Activated CD4-positive, alpha-beta T cell treated with anti-CD3 and anti-CD28 coated beads, Interleukin-2, amount 50 U/mL, for 4 hours (primary cell): ENCODE measurements at places on chromosomes 4 and X.

DNA sequence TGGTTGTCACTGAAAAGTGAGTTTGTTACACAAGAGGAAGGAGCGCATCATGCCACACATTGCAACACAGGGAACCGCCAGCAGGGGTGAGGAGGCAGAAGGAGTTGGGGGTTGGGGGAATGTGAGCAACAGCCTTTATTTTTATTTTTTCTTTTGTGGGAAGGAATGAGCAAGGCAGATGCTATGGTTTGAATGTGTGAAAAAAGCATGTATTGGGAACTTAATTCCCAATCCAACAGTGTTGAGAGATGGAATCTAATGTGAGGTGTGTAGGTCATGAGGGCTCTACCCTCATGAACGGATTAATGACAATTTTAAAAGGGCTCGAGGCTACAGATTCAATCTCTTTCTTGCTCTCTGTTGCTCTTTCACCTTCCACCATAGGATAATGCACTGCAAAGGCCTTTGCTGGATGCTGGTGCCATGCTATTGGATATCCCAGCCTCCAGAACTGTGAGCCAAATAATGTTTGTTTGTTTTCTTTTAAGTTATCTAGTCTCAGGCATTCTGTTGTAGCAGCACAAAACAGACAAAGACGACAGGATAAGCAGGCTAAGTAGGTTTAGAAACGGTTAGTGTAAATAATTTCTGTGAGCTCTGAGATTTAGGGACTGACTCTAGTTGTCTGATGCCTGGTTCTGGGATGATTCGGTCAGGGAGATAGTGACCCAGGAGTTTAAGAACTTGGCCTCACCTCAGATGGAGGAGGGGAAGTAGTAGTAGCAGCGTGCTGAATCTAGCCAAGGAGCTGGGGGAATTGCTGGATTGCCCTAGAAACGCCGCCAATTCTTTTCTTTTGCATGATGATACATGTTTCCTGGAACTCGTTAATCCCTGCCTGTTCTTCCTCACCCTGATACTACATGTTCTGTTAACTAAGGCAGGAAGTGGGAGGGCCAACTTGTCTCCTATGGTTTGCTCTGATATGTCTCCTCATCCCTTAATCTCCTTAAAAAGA, 156.6 kb upstream of the CTSO start:
- DNase-seq = no peak

DNA sequence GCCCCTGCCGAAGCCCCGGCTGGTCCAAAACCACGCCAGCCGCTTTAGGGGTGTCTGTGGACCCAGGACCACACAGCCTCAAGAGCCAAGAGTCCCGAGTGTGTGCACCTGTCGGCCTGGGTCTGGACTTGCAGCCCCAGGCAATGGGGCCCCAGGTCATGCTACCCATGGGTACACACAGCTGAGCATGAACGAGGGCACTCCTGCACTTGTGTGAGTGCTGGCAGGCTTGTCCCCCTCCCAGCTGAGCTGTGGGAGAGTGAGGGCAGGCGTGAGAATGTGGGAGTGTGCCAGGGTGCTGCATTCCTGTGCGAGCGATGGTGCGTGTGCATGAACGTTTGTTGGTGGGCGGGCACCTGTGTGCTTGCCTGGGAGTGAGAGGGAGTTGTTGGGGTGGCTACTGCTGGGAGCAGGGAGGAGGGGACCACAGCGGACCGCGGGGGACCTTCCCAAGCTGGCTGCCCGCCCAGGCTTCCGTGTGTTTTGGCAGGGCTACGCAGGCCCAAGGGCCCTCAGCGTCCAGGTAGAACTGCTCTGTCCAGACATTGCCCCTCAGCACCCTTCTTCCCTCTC, 30.8 kb downstream of the BLOC1S4 start:
- DNase-seq = no peak

GRCh38 chr4:143399113-143399949, 62.7 kb downstream of the GAB1 start:
- no peak for DNase-seq

- no peak for DNase-seq
Observed at GRCh38 chrX:133290076-133290475, 71.9 kb upstream of the TFDP3 start.

DNA sequence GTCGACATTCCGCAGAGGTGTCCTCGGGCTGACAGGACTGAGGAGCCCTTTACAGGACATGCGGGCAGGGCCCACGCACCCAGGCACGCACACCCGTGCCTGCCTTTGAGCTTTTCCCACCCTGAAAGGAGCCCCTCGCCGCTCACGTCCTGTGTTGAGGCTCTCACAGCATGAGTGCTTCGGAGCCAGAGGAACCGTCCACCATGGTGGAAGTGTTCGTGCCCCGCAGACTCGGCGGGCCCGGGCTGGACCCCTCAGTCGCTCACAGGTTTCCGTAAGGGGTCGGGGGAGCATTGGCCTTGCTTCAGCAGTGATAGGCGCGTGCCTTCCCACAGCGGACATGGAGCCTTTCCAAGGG, 36.9 kb downstream of the PIGG start:
- DNase-seq = no peak

- no peak for DNase-seq
Observed at GRCh38 chrX:47802589-47802988, 34.1 kb upstream of the ZNF81 start.

- no peak for DNase-seq
Observed at GRCh38 chrX:1493877-1494510, 41.3 kb upstream of the ASMTL start.

- no peak for DNase-seq
Observed at GRCh38 chr4:15043226-15043625, 40.9 kb downstream of the CPEB2 start.

GRCh38 chr4:3372264-3372932, 69.4 kb upstream of the HGFAC start:
- DNase-seq = no peak

DNA sequence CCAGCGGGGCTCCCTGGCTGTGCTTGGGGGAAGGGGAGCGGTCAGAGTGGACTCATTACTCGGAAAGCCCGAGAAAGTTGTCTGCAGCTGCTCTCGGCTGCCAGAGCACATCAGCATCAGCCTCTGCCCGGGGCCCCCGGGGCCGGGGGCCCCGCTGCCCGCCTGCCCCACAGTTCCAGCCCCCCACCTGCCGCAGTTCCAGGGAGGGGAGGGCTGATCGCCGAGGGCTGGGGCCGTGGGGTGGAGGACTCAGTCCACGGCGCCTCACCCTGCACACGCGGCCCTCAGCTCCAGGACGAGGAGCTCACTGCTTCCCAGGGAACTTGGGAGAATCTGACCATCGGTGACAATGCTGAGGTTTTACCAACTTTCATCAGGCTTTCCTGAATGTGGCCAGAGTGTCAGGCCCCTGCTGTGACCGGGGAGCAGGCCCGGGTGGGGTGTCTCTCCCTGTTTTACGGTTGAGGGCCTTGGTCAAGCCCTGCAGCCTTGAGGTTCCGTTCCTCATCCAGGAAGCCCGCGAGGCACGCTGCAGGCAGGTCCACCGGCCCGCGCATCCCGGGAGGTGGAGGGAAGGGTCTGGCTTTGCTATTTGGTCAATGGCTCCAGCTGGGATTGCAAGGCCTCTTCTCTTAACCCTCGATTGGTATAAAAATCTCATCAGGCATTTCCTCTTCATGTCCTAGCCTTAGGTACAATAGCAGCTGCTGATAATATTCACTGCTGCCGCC, 57.2 kb downstream of the CPZ start:
- no peak for DNase-seq

DNA sequence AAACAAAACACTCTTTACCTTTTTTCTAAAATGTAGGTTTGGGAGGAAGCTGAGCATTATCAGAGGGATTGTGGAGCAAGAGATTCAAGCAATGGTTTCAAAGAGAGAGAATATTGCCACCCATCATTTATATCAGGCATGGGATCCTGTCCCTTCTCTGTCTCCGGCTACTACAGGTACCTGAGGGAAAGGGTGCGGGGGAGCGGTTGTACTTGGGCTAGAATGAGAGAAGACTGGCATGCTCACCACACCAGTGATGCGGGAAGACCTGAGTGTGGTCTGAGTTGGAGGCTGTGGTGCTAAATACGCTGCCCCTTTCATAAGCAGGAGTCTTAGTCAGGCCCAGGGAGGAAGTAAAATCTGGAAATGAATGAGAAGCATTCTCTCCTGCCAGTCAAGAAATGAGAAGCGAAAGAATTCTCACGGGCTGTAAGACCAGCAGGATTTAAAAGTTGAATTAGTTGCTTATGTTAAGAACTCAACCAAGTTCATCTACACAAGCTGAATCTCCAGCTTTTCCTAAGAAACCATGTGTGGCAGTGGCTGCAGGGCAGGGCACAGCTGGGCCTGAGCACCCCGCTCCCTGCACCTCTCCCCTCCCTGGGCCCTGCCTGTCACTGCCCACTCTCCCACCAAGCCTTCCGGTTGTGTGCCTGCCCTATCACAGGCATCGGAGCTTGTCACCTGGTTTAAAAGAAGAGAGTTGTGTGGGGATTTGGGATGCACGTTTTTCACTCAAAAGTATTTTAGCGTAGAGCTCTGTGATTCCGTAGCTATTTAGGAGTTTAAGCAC, 24.8 kb upstream of the MSANTD1 start:
- DNase-seq = no peak

DNA sequence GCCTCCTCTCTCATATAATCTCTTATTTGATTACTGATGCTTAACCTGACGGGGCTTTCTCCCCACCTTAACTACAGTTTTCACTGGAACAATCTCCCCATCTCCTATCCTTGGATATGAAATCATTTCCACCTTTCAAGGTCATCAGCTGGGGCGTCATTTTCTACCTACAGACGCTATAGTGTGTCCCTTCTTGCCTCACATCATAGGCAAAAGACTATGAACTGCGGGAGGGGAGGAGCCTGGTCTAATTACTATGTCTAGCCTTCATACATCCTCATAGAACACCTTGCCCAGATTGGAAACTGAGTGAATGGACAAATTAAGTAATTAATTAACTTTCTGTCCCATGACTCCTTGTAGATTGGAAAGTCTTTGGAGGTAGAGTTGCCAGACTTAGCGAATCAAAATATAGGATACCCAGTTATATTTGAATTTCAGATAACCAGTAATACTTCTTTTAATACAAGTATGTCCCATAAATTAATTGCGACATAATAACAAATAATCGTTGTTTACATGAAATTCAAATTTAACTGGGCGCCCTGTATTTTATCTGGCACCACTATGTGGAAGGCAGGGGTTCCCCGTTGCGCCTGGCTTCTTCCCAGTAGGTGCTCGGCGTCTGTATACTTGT, 752 bp upstream of the ATP6AP2 start:
- no peak for DNase-seq

- DNase-seq = no peak
Observed at GRCh38 chr4:89674876-89675459, 162.0 kb downstream of the SNCA start.

DNA sequence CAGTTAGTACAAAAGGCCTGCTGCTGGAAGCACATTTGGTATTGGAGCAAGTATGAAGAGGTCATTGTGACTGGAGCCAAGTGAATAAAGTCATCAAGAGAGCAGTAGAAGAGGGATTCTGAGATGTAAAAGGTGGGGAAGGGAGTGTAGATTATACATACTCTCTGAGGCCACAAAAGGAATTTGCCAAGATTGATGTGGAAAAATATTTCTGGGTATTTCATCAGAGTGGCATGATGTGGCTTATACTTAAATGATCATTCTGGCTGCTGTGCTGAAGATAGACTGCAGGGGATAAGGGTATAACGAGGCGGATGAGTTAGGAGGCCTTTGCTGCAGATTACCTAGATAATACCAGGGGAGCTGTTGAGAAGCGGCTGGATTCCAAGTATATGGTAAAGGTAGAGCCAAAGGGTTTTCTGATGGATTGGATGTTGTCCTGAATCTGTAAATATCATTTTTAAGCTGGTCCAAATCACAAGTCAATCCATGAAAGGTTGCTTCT, 231.8 kb upstream of the AGA start:
- no peak for DNase-seq

DNA sequence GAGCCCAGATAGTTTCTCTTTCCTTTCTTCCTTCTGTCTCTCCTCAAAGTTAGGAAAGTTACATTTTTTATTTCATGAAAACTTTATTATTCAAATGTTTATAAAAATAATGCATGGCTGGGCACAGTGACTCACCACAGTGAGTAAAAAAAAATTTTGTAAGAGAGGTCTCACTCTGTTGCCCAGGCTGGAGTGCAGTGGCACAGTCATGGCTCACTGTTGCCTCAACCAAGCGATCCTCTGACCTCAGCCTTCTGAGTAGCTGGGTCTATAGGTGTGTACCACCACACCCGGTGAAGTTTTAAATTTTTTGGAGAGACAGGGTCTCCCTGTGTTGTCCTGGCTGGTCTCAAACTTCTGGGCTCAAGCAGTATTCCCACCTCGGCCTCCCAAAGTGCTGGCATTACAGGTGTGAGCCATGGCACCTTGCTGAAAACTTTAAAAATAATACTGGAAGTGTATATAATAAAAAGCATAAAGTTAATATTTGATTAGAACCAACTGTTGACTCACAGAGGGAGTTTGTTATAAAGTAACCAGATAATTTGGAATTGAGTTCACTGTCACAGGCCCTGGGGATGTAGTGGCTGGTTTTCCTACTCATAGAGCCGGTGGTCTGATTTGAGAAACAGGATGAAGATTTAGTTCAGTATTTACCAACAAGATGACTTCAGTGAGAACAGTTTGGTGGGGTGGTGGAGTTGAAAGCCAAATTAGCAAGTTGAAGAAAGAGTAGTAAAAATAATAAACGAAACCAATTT, 18.0 kb downstream of the CMC4 start:
- no peak for DNase-seq

- DNase-seq = no peak
Observed at GRCh38 chr4:99817309-99817890, 773 bp downstream of the DAPP1 start.

DNA sequence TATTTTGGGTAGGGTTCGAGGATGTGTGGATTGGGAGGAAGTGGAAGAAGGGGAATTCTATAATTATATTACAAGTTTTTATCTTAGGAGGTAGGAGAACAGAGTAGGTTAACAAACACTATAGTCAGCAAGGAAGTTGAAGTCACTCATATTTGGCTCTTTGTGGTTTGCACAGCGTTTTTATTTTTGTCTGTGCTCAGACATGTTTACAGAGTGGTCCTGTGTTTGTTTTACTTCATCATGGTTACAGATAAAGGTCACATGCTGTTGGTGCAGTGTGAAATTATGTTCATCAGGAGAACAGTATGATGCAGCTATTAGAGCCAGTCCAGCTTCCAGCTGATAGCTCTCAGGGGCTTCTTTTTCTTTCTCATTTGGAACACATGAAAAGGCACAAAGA, 299.9 kb upstream of the SFRP2 start:
- DNase-seq = no peak

GRCh38 chrX:31181377-31182000, 109.6 kb upstream of the FTHL17 start:
- no peak for DNase-seq

GRCh38 chr4:135824759-135825296, 1623.2 kb upstream of the PABPC4L start:
- no peak for DNase-seq

- DNase-seq = no peak
Observed at GRCh38 chr4:105067946-105068345, 78.7 kb upstream of the TET2 start.

DNA sequence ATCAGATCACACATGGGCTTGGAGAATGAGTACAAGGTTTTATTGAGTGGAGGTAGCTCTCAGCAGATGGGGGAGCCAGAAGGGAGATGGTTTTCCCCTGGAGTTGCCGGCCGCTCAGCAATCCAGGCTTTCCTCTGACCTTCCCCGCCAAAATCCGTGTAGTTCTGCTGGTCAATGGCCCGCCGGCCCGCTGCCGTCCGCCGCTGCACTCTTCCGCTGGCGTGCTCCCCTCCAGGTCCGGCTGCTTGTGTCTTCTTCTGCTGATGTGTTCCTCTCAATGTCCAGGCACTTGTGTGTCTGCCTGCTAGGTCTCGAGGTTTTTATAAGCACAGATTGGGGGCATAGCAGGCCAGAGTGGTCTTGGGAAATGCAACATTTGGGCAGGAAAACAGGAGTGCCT, 14.4 kb upstream of the MXRA5 start:
- no peak for DNase-seq
